ENCODE measurements at places on chromosomes 12 and 14.

DNA sequence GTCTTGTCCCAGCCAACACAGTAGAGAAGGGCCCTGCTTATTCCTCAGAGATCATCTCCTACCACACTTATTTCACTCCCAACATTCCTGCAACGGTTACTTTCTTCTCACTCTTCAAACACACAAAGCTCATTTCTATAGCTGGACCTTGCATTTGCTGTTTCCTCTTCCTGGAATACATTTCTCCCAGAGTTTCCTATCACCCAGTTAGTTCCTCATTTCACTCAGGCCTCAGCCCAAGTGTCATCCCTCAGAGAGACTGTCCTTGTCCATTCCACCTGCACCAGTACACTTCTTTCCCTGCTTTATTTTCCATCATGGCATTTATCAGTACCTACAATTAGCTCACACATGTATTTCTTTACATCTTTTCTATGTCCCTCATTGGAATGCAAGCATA lies 14.7 kb upstream of the STK38L start:
- no peak for DNase-seq

DNA sequence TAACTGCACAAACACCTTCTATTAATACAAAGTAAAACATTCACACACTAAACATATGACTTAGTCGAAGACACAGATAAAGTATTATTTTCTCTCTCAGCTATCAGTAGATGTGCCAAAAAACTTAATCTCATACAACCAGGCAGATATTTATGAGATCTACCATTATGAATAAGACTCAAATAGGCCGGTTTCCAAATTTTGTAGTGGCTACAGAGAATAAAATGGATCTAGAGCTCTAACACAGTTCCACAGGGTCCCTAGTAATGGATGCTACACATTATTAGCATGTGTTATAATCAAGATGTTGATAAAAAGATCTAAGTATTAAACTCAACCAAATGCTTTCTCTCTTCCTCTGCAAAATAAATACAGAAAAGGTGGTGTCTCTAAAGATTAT lies 10.4 kb downstream of the SAV1 start:
- DNase-seq: no peak

GRCh38 chr12:120067901-120068300 lies 48.7 kb downstream of the RAB35 start:
- no peak for DNase-seq

DNA sequence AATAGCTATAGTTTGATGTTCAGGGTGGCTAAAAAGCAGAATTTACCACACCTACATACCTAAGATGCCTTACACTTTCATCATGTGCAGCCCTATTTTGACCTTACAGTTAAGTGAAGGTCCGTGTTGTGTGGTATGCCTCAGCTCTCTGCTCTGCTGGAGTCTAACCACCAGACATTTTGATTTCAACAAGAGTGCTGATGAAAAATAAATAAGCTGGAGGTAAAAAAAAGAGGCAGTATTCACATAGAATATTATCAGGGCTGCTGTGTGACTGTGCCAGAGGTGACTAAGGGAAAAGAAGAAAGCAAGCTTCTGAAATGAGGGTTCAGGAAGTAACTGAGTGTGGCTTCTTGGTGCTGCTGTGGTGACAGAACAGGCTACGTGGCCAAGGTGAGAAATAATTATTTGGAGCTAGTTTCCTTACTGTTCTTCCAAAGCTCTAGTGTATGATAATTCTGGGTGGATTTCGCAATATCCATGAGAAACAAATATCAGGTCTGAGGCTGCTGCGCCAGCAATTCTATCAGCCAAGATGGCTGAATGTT lies 188.8 kb downstream of the STXBP6 start:
- peak; percentile 68 for DNase-seq

GRCh38 chr14:103869406-103870143 lies 22.2 kb upstream of the PPP1R13B start:
- no peak for DNase-seq

All from kidney epithelial cell (primary cell).